T follicular helper cell (primary cell): ENCODE measurements at places on chromosomes 13 and 19.

DNA sequence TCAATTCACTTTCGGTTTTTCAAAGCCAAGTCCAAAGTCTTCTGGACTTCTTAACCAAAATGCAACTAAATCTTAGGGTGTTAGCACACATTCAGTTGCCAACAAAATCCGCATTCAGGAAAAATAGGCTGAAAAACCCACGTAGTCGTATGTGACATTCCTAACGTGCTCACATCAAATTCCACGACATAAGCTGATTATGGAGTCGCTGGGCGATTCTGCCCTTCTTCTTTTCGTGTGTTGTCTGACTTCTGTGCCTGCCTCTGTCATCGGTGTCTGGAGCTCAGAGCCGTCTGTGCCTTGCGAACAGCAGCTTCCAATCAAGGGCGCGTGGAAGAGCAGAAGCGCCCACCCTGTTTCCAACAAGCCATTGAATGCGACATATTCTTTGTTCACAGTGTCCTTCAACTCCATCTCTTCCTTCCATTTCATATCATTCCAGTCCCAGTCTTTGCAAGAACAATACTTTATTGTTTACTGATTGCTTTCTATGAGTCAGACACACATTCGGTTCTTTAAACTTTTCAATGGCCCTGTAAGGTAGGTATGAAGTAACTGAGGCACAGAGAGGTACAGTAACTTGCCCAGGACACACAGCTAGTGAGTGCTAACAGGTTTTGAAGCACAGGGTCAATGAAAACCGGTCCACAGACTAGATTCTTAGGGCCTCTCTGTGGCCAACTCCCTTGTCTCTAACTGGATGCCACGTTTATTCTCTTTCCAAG, 8.2 kb upstream of the ZNF507 start:
- DNase-seq = no peak

DNA sequence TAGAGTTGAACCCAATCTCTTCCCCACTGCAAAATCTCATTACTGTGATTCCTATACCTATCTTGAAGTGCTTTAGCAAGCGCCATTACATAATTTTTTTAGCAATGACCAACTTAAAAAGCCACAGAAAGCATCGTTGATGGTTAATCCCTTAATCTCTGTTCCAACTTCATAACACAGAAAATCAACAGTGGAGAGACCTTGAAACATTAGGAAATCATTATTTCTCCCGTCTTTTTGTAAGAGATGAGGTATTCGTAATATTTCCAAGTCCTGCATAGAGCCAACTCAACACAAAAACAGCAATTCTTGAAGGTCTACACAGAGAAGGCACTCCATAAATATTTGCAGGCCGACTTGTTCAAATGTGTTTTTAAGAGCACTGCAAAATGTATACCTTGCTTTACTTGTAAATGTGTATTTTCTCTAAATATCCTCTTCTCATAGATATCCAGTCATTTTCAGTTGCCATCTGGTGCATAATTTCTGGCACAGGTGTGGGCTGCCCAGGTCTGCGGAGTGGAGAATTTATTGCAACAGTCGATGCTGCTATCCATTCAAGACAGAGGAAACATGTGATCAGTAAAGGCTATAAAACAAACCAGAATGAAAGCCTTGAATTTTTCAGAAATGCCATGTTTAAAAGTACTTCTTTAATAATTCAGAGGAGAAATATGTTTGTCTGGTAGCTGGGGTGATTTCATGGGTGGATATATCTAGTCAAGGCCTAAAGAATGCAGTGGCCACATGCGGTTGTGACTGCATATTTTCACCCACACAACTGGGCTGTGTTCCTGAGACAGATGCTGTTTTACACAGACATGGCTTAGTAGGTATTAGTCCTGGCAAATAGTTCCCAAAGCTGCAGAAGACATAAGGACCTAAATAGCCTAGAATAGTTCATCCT, 234.3 kb upstream of the STARD13 start:
- no peak for DNase-seq

GRCh38 chr13:96090240-96091101, 564 bp downstream of the HS6ST3 start:
- DNase-seq = no peak

GRCh38 chr19:11485245-11485837, 4.5 kb upstream of the ELAVL3 start:
- DNase-seq = no peak

- no peak for DNase-seq
Measured at GRCh38 chr19:48499316-48500090, 12.1 kb downstream of the LMTK3 start.

DNA sequence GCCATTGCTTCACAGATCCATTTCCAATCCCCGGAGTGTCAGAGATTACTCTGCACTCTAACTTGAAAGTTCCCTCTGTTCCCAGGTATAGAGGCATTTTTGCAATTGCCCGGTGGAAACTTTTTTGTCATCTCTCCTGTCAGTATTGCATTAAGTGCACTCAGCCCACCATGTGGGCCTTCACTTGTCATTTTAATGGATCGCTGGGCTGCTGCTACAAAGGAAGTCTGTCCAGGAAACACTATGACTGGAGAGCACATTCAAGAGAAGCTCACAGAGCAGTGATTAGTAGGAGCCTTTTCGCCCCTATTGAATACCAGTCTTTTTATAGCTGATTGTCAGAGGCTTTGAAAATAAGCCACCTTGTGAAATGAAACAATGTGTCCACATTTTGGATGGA, 180.9 kb downstream of the B3GLCT start:
- no peak for DNase-seq

DNA sequence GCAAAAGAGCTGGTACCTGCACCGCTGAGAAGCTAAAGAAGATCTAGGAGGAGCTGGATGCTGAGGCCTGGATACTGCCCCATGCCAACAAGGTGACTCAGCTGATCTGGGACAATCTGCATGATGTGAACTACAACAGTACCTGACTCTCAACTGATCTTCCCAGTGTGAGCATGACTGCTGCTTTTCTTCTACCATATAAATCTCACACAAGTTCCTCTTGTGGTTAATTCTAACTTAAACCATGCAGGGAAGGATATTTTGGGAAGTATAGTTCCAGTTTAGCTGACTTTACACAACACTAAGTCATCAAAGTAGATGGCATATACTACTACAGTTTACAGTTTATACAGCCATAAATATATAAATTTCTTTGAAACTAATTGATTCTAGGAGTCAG, 91.9 kb downstream of the SLAIN1 start:
- no peak for DNase-seq

DNA sequence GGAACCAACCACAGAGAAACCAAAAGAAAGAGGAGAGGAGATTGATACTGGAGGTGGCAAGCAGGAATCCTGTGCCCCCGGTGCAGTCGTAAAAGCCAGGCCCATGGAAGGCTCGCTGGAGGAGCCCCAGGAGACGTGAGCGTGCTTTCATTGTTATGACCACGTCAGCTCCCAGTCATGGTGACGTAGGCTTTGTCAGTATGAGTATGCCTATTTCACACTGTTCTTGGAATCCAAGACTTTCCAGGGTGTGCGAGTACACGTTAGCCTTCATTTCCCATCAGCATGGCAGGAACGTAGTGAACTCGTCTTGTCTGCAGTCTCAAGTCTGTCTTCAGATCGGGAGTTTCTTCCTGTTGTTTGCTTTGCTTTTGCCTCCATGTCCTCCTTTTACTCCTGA, 15.4 kb upstream of the CHAMP1 start:
- no peak for DNase-seq

GRCh38 chr13:33204130-33204927, 81.2 kb downstream of the STARD13 start:
- DNase-seq = no peak
